ENCODE measurements at places on chromosomes 5 and 9.

GRCh38 chr9:34069831-34070230, 21.1 kb upstream of the UBAP2 start:
- no peak for DNase-seq

DNA sequence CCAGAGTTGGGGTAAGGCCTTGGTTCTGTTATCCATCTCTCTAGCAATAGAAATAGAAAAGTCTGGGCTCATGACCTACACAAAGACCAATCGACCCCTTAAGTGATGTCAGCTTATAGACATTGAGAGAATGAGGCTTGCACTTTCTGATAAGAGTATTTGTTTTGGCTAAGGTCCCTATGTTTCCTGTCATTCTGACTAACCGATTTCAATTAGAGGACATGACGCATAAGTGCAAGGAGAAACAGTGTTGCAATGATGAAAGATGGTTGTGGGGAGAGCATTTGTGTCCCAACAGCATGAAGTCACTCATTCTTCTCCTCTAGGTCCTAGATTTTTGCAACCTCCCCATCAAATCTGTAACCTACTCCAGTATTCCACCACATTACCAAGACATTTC, 255.1 kb downstream of the MAT2B start:
- DNase-seq: no peak

GRCh38 chr9:126108240-126108639, 218.4 kb upstream of the MVB12B start:
- no peak for DNase-seq

DNA sequence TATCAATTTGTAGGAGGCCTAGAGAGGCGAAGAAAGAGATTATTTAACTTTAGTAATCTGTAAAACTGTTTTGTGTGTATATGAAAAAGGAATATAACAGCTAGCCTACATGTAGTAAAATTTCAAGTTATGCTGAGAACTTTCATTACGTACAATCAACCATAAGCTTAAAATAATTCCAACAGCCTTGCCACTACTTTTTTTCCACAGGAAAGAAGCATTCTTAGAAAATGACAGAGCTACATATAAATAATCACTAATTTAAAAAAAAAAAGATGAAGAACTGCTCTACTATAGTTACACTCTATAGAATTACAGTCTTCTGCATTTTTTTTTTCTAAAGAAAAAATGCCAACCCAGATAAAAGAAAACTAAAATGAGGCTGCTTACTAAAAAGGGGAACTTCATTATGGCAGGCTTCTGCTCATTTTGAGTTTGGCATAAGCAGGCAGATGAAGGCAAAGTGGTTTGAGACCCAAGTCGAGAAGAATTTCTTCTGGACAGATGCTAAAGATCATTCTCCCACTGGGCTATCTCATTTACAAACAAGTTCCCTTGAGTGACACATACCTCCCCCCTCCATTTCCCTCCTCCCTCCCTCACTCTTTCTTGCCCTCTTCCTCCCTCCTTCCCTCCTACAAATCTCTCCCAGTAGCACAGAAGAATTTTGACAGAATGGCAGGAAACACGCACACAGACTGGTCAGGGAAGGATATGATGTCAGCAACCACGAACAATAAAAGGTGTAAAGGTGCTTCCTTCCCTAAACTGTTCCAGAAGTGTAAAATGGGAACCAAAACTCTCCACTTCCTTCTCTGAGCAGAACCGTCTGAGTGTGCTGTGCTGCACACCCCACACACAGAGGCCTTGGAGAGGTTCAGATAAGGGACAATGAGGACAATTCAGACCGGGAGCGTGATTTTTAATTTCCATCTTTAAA, 56.1 kb downstream of the MEF2C start:
- DNase-seq: no peak

- no peak for DNase-seq
Measured at GRCh38 chr5:76472335-76473008, 69.4 kb downstream of the IQGAP2 start.

- no peak for DNase-seq
Measured at GRCh38 chr5:155767470-155767869, 559.5 kb upstream of the SGCD start.

DNA sequence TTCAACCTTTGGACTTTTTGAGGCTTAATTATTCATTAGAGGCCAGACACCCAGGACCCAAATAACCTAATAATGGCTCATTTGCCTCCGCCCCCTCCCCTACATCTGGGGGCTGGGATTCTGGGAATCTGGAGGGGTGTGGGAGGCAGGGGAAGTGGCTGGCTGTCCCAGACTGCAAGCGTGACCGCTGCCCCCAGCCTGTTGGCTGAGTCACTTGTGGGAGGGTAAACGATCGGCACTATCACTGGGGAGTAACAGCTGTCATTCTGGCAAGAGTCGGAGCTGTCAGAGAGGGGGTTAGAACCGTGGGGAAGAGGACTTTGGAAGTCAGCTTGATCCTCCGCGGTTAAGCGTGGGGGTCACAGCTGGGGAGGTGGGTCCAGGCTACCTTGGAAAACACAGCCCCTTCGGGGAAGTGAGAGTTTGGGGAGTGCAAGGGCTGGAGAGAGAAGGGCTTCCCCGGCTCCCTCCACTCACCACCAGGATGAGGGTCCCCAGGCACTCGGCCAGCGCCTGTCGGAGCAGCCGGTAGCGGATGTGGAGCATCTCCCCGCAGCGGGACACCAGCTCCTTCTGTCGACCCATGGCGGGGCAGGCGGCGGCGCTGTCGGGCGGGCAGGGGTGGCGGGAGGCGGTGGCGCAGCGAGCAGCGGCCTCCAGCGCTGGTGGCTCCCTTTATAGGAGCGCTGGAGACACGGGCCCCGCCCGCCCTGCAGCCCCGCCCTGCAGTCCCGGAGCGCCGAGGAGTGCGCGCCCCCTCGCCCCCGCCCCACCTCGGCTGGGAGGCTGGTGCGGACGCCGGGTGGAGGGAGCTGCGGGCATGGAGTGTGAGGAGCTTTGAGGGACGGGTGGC, at the start of gene AQP3:
Gene AQP3, minus strand, starts transcription at position 648 of the 853 bp plus-strand sequence. Its CDS starts 63 bp downstream, at position 585.
- peak; percentile 45 for DNase-seq

DNA sequence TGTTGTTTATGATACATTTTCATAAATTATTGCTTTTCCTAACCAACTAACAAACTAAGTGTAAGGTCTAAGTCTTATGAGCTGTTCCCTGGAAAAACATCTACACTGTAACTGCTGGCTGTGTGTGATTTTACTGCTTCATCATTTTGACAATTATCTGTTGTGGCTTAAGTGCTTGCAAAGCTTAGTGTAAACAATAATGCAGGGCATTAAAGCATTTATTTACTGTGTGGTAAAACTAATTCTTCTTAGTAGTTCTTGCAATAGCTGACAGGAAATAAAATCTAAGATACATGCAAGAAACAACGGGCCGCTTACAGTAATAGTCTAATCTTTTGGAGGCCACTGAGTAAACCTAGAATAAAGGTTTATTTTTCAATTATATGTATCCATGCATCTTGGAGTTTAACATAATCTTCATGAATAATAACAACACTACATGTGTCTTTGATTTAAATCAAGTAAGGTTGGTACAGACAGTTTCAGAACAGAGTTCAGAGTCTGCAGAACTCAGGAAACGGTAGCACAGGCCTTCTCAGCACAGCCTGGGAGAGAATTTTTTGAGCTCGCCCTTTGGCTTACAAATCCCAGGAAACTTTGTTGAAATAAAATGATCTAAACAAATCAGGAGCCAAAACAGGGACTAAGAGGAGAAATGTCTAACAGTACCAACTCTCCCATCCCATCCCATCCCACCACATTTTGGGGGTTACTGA, 473.1 kb downstream of the NR2F1-AS1 start:
- DNase-seq: no peak

GRCh38 chr5:117942861-117943519, 1045.4 kb downstream of the DTWD2 start:
- no peak for DNase-seq

GRCh38 chr5:150615141-150615699, 25.2 kb upstream of the SYNPO start:
- DNase-seq: no peak

DNA sequence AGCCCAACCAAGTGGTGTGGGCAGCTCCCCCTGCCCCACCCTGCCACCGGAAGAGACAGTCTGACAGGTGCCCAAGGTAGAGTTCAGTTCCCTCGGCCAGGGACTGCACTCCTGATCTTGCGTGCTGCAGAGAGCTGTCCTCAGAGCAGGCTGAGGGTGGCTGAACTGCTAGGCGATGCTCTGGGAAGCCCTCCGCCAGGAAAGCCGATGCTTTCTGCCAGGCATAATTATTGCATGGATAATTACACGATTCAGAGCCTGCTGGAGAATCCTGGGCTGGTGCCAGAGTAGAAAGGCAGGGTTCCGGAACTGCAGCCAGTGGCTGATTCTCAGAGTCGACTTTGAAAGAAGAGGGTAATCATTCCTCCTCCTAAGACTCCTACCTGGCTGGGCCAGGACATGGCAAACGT, 19.3 kb downstream of the KCNIP1 start:
- DNase-seq: peak; percentile 57

DNA sequence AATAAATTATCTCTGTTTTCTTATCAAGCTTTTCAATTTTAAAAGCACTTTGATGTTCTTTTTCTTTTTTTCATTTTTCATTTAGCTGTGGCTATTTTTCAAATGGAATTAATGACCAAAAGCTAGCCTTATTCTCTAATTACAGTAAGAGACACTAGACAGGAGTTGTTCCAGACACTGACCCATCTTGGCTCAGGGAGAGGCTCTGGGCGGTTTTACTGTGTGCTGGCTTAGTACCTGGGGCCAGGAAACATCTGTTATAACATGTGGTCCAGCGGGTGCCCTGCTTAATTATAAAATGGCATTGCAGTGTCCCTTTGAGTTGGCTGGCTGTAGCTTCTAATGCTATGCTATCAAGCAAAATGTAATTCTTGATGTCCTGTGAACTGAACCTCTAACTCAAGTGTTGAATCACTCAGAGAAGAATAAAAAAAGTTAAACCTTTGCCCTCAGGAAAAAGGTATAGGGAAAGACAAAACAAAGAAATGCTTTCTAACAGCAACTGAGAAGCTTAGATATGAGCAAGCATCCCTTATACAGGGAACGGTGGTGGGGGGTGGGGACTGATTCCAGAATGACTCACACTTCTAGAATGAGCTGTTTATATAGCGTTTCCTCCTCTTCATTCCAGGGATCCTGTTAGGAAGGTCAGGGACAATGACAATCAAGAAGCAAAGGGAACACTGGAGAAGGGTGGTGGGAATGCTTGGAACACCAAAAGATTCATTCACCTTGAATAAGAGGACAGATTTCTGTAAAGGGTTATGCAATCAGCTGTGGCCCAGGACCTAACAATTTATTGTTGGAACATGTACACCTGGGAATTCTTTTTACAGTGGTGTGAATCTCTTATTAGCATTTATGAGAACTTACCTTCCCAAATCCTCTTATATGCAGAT, 58.7 kb upstream of the NFIB start:
- DNase-seq: peak; percentile 99

DNA sequence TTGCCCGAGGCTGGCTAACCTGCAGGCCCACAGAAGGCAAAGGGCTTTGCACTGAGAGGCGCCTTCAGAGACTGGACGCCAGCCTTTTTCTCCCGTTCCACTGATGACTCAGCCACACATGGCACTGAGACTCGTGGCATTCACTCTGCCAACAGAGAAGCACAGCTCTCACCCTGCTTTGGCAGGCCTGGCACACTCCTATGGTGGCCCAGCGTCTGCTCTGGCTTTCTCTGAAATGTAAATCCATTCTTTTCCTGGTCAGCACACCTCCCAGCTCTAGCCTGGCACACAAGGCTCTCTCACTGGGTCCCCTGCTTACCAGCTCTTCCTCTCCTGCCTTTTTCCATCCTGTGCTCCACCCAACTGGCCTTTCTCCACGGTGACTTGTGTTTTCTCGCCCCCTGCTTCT, 5.9 kb upstream of the MELK start:
- DNase-seq: peak; percentile 76

DNA sequence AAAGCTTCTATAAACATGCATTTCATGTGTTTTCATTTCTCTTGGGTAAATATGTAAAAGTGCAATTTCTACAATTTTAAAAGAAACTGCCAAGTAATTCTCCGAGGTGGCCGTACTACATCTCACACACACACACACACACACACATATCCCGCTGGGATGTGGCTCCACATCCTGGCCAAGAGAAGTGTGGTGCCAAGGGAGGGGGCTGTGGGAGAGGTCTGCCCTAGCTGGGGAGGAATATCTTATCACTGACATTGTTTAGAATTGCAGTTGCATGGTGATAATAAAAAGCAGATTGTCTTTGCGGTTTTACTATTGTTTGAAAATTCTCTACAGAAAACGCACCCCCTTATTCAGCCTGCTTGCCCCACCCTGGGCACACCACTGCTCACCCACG, 558.4 kb downstream of the BNC2 start:
- DNase-seq: no peak

DNA sequence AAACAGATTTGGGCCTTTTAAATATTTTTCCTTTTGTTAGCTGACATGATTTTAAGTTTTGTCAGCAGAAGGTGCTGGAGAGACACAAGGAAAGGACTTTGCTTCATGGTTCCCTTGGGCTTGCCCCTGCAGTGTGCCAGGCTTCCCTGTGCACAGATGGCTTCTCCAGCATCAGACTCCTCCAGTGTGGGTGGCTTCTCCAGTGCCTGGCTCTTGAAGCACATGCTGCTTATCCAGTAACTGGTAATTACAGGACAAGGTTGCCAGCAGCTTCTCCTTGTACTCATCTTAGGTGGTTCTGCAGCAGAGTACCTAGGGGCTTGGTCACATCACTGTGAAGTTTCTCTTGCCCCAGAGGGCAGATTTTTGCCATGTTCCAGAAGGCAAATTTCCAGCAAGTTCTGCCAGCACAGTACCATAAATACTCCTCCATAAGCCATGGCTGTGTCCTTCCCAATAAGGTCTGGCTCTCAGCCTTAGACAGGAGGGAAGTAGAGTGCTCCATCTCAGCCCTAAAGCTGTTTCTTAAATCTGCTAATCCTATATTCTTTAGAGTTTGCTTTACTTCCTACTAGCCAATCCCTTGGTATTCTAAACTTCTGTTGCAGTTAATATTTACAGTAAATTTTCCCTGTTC, 62.4 kb downstream of the PJA2 start:
- DNase-seq: peak; percentile 91

DNA sequence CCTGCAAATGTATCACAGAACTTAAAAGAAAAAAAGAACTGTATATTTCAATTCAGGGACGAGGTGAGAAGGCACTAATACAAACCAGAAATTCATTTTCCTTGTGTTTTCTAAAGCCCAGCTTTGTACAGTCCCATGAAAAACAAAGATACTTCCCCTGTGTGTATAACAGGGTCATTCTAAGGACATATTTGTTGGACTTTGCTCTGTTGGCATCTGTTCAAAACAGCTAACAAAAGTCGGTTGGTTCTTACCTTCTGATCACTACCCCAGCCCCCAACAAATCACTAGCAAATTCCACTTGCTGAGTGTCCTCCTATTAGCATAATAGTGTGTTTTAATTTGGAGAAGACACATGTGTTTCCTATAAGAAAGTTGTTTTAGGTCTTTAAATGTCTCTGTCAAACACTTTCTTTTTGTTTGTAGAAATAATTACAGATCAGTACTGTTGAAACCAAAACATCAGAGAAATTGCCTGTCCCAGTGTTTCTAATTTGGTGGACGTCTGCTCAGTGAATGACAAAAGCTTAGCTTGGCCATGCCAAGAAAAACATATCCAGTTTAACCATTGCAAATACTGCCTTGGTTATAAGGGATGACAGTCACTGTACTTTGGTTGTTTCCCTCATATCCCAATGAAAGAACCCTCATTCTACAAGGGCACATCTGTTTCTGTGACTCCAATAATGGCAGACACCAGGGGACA, 480.5 kb downstream of the EBF1 start:
- peak; percentile 1 for DNase-seq

Measured in NCI-H446 treated with DMSO at 0.1 percent for 48 hours (cell line).